Activated CD4-positive, alpha-beta T cell treated with anti-CD3 and anti-CD28 coated beads, Interleukin-2, amount 50 U/mL, for 1 hour (primary cell): ENCODE measurements at places on chromosomes 3 and 15.

DNA sequence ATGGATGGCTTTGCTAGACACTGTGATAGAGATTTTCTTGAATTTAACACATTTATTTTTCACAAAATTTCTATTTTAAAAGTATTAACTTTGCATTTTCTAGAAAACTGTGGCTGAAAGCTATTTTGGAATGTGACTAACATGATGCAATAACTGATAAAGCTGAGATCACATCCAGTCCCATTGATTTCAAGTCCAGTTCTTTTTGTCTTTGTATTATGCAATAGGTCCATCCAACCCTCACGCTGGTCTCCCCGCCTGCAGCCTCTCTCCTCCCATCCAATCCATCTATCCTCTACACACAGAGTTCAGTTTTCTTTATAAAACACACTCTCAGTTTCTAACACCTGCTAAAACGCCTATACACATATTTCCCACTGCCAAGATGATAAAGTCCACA lies 178.8 kb downstream of the CNTN3 start:
- no peak for DNase-seq

DNA sequence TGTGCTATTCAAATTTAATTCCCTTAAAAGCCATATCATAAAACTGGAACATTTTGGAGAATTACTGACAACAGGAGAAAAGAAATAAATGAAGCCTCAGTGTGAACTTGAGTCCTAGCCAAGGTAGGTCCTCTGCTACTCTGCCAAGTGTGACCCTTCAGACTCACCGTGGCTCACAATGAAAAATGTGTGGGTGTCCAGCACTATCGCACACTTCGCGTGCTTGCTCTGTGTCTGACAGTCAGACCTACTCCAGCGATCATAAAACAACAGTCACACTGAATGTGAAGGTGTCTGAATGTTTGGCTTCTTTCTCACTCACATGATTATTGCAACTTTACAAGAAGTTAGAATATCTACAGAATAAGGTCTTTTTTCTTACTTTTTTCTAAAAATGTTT lies 65.8 kb upstream of the TRA2B start:
- no peak for DNase-seq

DNA sequence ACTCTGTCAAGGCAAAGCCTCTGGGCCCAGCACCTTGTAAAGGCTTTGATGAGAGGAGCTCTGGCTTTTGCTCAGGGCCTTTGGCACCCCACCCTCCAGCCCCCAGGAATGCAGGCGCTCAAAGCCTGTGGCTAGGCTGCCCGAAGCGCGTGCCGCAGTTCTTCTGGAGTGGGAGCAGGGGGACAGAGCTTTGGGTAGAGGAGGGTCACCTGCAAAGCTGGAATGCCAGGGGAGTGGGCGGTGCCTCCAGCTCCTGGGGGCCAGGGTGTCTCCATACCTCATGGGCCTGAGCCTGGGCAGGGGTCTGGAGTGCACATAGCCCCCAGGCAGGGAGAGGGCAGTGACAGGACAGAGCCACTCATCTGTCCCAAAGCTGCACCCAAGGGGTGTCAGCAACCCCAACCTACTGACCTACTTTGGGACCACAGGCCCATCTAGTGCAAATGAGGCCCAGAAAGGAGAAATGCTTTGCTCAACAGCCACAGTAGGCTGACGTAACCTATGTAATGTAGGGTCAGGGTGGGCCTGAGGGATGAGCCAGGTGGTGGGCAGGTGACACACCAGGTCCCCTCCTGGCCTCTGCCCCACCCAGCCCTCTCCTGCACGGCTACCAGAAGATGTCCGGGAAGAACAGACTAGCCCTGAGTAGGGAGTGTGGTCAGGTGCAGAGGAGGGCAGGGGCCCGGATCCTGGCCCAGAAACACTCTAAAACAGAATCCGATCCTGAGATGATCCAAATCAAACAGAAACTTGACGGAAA lies 2.2 kb upstream of the CALML4 start:
- no peak for DNase-seq

- DNase-seq = no peak
Measured at GRCh38 chr3:115968871-115969270, 345.6 kb downstream of the GAP43 start.

DNA sequence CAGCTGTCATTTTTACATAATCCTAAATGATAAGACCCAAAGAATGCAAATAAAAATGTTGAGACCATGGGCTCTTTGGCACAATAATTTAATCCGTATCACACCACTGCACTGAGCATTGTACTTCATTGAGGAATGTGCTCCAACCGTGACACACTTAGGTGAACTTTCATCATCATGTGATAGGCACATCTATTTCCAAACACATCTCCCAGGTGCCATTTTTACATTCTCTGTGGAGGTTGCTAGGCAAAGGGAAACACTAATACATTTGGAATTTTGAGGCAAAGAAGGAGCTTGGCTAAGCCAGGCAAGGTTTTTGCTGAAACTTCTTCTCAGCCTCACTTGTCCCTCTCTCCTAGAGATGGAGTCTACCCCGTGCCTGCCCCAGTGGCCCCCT lies 68.7 kb downstream of the LRTM1 start:
- no peak for DNase-seq

DNA sequence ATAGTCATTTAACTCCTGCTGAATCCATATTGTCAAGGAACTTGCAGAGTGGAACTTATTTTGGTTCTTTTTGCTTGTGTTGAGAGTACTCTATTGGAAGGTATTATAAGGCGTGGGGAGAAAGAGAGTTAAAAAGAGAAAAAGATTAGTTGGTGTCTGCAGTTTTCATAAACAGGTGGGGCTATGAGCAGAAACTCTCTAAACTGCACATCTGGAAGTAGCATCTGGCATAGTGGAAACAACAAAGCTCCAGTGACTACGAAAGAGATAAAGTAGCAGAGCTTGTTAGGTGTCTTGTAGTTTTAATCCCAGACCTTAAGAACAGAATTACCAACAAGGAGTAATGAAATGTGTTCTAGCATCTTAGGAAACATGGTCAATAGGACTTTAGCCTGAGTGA lies 148.8 kb upstream of the SGO1 start:
- DNase-seq = no peak

GRCh38 chr3:104892044-104892443 lies 474.7 kb upstream of the ALCAM start:
- DNase-seq = no peak

DNA sequence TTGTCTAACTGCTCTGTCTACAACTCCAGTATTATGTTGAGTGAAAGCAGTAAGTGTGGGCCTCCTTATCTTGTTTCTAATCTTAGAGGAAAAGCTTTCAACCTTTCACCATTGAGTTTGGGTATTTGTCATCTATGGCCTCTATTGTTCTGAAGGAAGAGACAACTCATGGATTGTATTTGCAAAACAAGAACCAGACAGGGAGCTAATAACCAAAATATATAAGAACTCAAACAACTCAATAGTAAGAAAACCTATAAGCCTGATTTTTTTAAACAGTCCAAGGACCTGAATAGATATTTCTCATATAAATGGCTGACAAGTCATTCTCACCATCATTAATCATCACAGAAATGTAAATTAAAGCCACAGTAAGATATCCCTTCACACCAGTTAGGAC lies 113.0 kb downstream of the TAFA4 start:
- no peak for DNase-seq

GRCh38 chr3:157487339-157487738 lies 15.9 kb downstream of the VEPH1 start:
- no peak for DNase-seq

GRCh38 chr15:68310178-68310803 lies 32.7 kb downstream of the FEM1B start:
- no peak for DNase-seq

DNA sequence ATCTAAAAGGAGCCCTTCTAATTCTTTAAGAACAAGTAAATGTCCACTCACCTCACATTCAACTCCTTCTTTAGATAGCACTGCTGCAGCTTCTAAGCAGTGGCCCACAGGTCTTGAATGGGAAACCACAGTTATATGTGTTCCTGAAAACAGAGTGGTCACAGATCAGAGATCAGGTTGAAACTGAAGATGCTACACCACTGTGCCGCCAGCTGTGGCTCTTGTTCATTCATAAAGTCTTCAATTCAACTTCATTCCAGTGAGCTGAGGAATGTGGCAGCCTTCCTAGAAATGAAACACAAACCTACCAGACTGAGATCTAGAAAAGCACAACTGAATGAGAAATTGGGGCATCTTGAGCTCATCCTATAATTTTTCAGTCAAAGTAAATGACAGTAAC lies 4.0 kb downstream of the PDHB start:
- no peak for DNase-seq

DNA sequence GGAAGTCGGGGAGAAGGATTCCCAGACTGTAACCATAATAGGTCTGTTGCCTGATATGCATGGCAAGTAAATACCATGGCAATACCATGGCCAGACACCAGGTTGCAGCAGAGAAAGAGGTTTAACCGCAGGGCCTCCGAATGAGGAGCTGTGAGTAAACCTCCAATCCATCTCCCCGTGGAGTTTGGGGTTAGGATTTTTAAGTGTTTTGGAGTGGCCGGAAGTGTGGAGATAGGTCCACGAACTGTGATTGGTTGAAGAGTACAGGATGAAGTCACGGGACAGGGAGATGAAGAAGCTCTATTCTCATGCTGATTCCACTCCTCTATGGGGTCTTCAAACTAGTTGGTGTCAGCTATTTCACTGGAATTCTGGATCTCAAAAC lies 127.9 kb downstream of the ST8SIA2 start:
- peak; percentile 36 for DNase-seq

- DNase-seq = no peak
Measured at GRCh38 chr15:98953000-98953787, 54.4 kb downstream of the PGPEP1L start.

GRCh38 chr15:100818927-100819326 lies 60.7 kb upstream of the ALDH1A3 start:
- no peak for DNase-seq
